ENCODE measurements at places on chromosomes 7 and 10.

DNA sequence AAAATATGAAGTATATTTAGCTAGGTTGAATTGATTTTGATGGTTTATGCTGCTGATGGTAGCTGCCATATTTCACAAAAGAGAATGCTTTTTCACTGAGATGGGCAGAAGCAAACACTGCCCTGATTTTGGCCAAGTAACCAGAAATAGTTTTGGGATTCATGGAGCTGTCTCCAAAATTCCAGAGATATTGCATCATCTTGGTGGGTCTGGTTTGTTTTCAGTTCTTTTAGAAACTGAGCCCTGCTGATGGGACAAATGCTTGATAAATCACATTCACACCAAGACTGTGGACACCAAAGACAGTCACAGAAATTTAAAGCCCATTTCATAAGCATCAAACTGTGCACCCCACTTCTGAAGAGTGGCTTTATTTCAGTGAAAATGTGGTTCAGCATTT is 140.5 kb downstream of the BICC1 start:
- DNase-seq = no peak

- no peak for DNase-seq
These were observed 281.8 kb downstream of the INHBA start for GRCh38 chr7:41421056-41421455.

GRCh38 chr7:116952635-116953371 is 498 bp upstream of the ST7 start:
- no peak for DNase-seq

- DNase-seq = no peak
These were observed 889 bp upstream of the SEMA3A start for GRCh38 chr7:84195295-84196060.

GRCh38 chr10:110239892-110240291 is 32.5 kb downstream of the MXI1 start:
- no peak for DNase-seq

Data from activated naive CD8-positive, alpha-beta T cell treated with anti-CD3 and anti-CD28 coated beads for 36 hours (primary cell).